ENCODE measurements at places on chromosomes 7 and 10. TPM values are rescaled to one million over a fixed set of nuclear protein-coding genes. Genes with fewer than 3 reads are reported as not detected.

CALML5 gene
- not detected for total RNA-seq

FANK1 gene
- 1.4 TPM for total RNA-seq

UPK3BL2 gene
- 1.2 TPM for total RNA-seq

AGAP5 gene
- total RNA-seq: 1.8 TPM

HTR5A gene
- total RNA-seq: not detected

POM121L12 gene
- total RNA-seq: not detected

NFKB2 gene
- total RNA-seq: 17.2 TPM

TRIM50 gene
- not detected for total RNA-seq

NRCAM gene
- total RNA-seq: 87.2 TPM
